ENCODE measurements at places on chromosomes 1 and 21.
A peak's percentile ranks its signal among the peaks of the same experiment; 100 is the strongest.

- peak; percentile 35 for DNase-seq
Observed at GRCh38 chr1:26700711-26701110, 4.9 kb downstream of the ARID1A start.

- DNase-seq = no peak
Observed at GRCh38 chr1:42423681-42424080, 32.1 kb downstream of the ZMYND12 start.

DNA sequence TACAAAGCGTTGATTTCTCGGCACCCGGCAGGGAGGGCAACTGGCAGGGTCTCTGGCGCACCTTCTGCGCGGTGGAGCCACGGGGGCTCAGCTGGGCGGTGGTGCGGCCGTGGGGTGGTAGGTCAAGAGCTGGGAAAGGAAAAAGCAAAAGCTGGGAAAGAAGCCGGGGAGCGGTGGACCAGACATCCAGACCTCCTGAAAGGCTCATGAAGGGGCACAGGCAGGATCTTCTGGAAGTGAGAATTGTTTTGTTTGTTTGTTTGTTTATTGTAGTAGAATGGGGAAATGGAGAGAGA lies 7.2 kb upstream of the RNU1-1 start:
- DNase-seq = no peak

DNA sequence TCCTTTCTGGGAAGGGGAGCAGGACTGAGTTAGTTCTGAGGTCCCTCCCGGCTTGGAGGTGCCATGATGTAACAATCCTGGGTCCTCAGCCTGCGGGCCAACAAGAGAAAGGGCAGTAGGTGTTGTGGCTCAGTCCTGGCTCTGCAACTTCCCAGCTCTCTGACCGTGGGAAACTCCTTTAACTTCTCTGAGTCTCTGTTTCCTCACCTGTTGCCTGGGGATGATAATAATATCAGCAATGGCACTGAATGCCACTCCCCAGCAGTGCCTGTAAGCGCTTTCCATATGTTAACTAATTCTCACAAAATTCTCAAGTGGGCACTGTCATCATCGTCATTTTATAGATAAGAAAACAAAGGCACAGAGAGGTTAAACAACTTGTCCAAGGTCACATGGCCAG lies 2.3 kb downstream of the PADI3 start:
- DNase-seq = no peak

DNA sequence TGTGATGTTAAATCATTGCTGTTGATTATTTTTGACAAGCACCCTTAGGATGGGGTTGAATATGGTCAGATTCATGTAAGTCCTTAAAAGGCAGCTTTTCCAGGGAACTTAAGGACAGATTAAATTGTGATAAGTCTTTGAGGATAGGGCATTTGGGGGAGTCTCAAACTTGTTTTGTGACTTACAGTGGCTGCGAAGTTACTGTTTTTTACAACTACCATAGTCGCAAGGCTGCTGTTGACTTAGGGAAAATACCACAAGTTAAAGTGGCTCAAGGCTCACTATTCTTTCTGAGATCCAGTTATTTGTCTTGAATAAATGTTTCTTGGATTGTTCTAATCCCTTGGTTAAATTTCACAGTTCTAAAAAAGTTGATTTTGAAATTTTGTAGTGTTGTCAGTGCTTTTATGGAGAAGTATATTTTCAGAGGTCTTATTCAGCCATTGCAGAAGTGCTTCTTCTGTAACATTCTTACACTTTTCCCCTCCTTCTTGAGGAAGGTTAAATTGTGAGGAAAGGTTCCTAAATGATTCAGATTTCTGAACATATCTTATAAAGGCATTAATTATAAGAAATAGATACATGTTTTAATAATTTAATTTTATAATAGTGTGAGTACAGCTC lies 47.0 kb upstream of the MPC2 start:
- DNase-seq = no peak

GRCh38 chr1:89959719-89960118 lies 35.2 kb upstream of the ZNF326 start:
- DNase-seq = no peak

DNA sequence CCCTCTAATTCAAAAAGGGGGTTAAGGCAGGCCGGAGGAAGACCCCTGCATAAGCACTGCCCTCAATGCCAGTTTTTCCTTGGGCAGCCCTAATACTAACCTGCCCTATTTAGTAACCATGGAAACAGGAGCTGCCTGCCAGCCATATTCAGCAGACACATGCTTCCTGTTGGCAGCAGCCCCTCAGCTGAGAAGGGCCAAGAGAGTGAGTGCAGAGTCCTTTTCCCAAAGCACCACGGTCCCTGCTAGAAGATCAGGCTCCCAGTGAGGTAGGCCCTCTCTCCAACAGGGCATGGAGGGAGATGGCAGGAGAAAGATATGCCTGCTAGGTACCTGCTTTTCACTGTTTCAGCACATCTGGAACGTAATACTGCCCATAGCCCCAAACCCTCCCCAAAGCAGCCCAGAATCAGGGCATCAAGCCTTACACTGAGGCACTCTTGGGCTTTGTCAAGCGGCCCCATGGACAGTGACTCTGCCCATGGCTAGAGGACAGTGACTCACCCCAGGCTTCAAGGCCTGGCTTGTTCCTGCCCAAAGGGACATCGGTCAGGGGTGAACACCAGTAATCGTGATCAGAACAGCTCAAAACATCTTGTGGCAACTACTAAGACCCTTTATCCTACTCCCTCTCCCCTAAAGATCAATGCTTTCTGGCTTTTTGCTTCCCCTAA lies 64.5 kb downstream of the BCAR3 start:
- peak; percentile 29 for DNase-seq

- peak; percentile 55 for DNase-seq
Observed at GRCh38 chr1:226912587-226913176, 27.4 kb upstream of the COQ8A start.

- no peak for DNase-seq
Observed at GRCh38 chr1:211037095-211037494, 96.9 kb downstream of the KCNH1 start.

- no peak for DNase-seq
Observed at GRCh38 chr1:13752852-13753251, 52.9 kb downstream of the PRDM2 start.

- no peak for DNase-seq
Observed at GRCh38 chr1:184299796-184300195, 87.0 kb upstream of the C1orf21 start.

Data from common myeloid progenitor, CD34-positive (primary cell).